NCI-H69 (cell line): ENCODE measurements at places on chromosomes 6 and 20.
A peak's percentile ranks its signal among the peaks of the same experiment; 100 is the strongest.

GRCh38 chr6:167977717-167978467, 19.6 kb upstream of the KIF25 start:
- DNase-seq = no peak

DNA sequence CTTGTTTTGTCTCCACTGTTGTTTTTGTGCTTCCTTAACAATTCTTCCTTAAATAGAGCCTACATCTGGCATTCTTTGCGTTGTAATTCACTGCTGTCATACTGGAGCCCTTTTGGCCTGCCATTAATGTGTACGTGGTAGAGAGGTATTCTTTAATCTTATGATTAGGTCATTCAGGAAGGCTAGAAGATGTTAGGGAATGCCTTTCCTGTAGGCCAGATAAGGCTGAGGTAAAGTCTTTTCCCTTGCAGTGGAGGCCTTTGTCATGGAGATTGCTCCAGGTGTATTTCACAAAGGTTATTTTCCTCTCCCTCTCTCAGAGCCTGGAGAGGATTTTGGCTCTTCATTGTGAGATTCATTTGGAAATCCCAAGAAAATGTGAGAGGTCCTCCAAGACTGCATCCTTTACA, 146.9 kb downstream of the FUT9 start:
- no peak for DNase-seq

DNA sequence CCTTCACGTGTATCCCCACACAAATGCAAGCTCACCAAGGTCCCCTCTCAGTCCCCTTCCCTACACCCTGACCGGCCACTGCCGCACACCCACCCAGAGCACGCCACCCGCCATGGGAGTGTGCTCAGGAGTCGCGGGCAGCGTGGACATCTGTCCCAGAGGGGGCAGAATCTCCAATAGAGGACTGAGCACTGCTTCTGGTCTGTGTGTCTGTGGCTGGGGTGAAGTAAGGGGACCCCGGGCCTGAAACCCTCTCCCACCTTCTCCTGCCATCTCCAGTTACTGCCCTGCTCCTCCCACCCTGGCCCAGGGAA, 8.3 kb downstream of the MYL9 start:
- no peak for DNase-seq

DNA sequence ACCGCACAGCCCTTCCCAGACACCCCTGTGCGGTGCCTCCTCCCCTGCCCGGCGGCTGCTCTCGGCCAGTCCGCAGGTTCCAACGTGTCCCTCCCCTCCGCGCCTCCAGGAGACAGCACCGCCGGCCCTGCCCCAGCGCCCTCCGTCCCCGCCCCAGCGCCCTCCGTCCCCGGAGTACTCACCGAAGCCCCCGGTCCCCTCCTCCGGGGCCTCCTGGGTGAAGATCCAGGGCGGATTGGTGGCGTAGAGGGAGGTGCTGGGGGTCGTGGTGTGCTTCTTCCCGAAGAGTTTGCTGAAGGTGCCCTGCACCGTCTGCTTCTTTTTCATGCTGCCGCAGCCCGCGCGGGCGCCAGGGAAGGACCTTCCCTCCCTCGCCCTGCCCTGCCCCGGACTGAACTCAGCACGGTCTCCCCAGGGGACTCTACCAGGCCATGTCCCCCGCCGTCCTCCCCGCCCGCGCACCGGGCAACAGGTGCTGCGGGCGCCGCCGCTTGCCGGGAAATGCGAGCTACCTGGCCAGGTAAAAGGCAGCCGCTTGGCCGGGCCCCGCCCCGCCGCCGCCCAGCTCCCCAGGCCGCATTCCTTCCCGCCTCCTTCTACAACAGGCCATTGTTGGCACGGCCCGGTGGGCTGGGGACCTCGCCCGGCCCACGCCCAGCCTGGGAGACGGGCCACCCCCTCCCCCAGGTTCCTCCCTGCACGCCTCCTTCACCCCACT, at the start of gene C6orf132:
C6orf132 (minus strand) TSS at position 503 of the 718 bp plus-strand sequence; CDS start at position 327, 176 bp downstream.
- peak; percentile 81 for DNase-seq

DNA sequence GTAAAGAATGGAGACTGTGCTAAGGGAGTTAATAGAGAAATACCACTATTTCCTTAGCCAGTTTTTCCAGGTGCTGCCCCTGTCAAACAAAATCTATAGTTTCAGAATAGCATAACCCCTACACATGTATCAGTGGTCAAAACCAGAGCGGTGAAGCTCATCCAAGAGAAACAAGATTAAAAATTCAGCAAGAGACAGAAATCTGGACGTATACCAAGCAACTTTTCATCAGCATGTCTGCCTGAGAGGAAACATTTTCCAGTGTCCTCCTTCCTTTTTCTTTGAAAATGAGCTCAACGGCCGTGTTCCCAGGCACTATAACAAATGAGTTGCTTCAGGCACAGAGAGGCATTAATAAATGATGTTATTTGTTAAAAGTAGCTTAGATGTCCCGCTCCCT, 416.5 kb downstream of the BCKDHB start:
- DNase-seq = no peak

DNA sequence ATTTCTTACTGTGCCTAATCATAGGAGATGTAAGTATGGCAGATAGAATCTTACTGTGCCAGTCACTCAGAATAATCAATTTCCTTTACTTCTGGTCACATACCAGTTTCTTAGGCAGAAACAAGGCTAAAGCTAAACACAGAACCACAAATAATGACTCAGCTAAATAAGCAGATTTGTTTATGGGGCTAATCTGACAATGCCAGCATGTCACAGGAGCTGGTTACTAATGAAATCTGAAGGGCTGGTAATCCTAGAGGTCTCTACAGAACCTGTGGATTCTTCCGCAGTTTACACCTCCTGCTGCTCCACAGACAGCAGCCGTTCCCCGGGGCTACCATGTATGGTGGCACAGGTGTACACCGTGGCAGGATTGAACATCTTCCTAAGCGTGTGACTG, 80.8 kb downstream of the LYRM4 start:
- no peak for DNase-seq

GRCh38 chr20:5524896-5525295, 208.1 kb upstream of the PROKR2 start:
- peak; percentile 78 for DNase-seq

DNA sequence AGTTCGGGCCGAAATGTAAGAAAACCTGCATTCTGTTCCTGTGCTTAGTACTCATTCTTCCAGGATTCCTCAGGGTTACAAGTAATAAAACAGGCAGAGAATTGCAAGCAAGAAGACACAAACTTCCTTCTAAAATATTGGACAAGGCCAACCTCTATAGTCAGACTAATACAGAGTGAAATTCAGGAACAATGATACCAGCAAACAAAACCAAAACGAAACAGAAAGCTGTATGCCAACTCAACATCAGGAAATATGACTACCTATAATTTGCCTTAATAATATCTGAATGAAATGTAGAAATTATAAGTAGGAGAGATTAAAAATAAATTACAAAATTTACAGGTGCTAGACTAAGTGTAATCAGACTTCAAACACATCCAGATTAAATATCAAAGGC, 238.8 kb downstream of the HIVEP2 start:
- no peak for DNase-seq

DNA sequence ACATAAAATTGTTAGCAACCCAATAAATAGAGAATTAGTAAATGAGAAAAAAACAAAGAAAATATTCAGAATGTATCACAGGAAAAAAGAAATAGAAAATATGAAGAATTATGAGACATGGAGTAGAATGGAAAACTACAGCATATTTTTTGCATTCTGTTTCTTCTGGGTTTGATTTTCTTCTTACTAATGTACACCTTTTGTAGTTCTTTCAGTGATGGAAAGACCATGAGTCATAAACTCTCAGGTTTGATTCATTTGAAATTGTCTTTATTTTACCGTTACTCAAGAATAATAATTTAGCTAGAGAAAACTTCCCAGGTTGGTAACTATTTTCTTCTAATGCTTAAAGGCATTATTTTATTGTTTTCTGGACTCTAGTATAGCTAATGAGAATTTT, 90.3 kb upstream of the TMEM170B start:
- DNase-seq = no peak

GRCh38 chr6:128641703-128642102, 121.3 kb upstream of the PTPRK start:
- DNase-seq = peak; percentile 7

DNA sequence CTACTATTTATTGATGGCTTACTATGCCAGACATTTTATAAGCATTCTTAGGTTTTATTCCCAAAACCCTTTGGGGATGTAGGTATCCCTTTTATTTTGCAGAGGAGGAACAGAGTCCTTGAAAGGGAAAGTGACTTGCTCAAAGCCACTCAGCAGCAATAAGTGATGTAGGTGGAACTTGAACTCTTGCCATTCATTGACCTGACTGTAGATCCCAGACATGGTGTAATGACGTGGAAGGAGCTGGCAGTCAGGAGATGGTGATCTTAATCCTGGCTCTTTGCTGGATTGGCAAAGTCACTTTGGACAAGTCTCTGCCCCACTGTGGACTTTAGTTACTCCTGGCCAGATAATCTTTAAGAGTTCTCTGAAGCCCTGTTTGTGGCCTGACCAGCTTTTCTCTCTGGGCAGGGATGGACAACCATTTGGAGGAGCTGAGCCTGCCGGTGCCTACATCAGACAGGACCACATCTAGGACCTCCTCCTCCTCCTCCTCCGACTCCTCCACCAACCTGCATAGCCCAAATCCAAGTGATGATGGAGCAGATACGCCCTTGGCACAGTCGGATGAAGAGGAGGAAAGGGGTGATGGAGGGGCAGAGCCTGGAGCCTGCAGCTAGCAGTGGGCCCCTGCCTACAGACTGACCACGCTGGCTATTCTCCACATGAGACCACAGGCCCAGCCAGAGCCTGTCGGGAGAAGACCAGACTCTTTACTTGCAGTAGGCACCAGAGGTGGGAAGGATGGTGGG, 1.6 kb downstream of the DBNDD2 start:
- DNase-seq = no peak

- DNase-seq = peak; percentile 93
These were observed 595 bp upstream of the SRF start for GRCh38 chr6:43170417-43170930.

- no peak for DNase-seq
These were observed 252.9 kb upstream of the KCNG1 start for GRCh38 chr20:51275826-51276225.

DNA sequence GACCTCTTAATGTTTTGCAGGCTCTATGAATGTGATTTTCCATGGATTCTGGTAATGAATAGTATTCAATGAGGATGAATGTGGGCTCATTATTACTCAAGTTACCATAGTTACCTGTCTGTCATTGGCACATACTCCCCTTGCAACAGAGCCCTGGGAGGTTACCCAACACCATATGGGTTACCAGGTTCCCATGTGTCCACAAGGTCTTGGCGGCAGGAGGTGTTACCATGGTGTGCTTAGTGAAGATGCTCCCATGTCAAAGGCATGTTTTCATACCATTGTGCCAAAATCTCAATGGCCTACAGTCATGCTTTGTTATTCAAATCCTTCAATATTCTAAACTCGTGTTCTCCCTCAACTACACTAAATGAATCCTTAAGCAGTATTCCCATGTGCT, 232.5 kb downstream of the HDGFL1 start:
- peak; percentile 30 for DNase-seq
